Memory B cell (primary cell): ENCODE measurements at places on chromosomes 12 and 14.

GRCh38 chr12:42442888-42443287 is 116.9 kb downstream of the PPHLN1 start:
- H3K27me3 ChIP-seq: no peaks in the 10 kb centered on the region
- H3K4me3 ChIP-seq: no peak overlapping the region

GRCh38 chr14:36284971-36285595 is 35.4 kb downstream of the MBIP start:
- H3K4me3 ChIP-seq: no peak overlapping the region
- DNase-seq: no peak
- H3K27me3 ChIP-seq: peaks cover 4% of the 10 kb centered on the region
- no peak overlapping the region for H3K27ac ChIP-seq
- H3K4me1 ChIP-seq: no peaks in the 10 kb centered on the region

DNA sequence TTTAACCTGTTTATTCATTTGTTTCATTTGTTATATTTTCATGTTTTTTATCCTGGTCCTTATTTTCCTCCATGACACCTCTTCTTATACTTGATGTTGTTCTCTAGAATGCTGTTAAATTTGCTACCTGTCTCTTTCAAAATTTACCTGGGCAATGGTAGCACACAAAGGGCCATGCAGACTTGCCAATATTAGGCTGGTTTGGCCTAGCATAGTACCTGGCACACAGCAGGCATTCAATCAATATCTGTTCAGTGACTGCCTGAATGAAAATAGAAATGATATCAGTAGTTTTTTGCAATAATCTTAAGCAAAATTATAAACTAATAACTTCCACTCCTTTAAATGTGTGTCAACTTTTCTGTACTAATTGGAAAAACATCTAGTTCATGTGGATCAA is 325.1 kb downstream of the APAF1 start:
- H3K27ac ChIP-seq: no peak overlapping the region
- no peaks in the 10 kb centered on the region for H3K27me3 ChIP-seq
- DNase-seq: no peak
- no peak overlapping the region for H3K4me3 ChIP-seq
- no peaks in the 10 kb centered on the region for H3K36me3 ChIP-seq

GRCh38 chr14:61472011-61472672 is 150.8 kb downstream of the PRKCH start:
- no peak for DNase-seq
- no peaks in the 10 kb centered on the region for H3K27me3 ChIP-seq
- H3K4me3 ChIP-seq: peak overlapping the region; percentile 92

DNA sequence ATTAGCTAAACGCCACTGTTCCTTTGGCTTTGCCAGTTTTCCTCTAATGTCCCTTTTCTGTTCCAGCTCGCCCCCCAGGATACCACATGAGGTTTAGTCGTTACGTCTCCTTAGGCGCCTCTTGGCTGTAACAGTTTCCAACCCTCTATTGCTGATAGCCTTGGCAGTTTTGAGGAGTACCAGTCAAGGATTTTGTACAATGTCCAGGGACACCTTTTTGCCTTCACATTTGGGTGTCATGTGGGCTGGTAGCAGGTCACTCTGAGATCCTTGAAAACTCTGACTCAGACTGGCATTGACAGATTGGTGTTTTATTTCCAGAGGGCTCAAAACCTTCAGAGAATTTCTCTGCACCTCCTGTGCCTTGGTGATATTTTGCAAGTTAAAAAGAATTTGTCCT is 14.1 kb downstream of the SH2B3 start:
- H3K36me3 ChIP-seq: peaks cover 9% of the 10 kb centered on the region
- no peak for DNase-seq
- H3K27ac ChIP-seq: no peak overlapping the region
- no peak overlapping the region for H3K4me3 ChIP-seq
